ENCODE measurements at places on chromosomes 2 and 18.

- no peak for DNase-seq
These were observed 14.1 kb downstream of the LMAN1 start for GRCh38 chr18:59344996-59345395.

- no peak for DNase-seq
These were observed 63.1 kb downstream of the CABYR start for GRCh38 chr18:24201699-24202687.

GRCh38 chr2:12641441-12641840, 75.3 kb upstream of the TRIB2 start:
- no peak for DNase-seq

GRCh38 chr2:26088038-26088643, 54.3 kb downstream of the RAB10 start:
- DNase-seq = no peak

GRCh38 chr2:64630752-64631151, 23.0 kb downstream of the SERTAD2 start:
- no peak for DNase-seq

GRCh38 chr2:63871864-63872263, 30.2 kb downstream of the UGP2 start:
- DNase-seq = no peak

DNA sequence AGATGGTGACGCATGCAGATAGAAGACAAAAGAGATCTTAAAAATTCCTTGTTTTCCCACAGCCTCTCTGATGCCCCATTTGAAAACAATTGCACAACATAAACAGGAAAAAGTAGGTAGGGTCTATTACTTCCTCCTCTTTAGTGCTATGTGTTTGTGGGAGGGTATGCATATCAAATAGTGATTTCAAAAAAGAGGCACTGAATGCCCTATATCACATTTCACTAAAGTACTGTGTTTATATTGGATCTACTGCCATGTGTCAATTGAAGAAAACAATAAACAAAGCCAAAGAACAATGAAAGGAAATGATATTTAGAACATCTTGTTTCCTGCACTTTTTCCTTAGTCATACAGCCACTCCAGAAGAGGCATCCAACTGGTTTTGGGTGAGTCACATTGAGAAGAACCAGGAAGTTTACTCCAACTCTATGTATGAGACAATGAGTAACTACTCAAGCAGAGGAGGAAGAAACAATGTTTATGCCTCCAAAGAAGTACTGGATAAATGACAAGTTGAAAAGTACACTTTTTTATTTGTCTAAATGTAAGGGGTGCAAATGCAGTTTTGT, 583.6 kb downstream of the FBXO15 start:
- DNase-seq = no peak

GRCh38 chr2:21268197-21268877, 144.6 kb downstream of the TDRD15 start:
- DNase-seq = no peak

DNA sequence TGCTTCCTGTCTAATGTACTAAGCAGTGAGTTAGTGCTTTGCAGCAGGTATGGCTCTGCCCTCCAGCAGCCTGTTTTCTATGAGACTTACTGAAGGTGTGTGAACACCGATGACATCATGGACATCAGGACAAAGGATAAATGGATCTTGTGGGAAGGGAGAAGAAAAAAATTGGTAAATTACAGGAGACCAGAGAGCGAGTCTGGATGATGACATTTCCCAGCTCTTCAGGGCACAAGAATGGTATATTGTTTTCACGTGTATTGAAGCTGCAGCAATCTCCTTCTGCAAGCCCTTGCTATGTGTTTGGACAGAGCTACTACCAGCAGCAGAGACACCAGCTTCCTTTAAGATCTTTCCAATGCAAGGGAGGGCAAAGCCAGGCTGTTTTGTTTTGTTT, 47.2 kb downstream of the DCC start:
- DNase-seq = no peak

GRCh38 chr2:168338292-168338691, 90.9 kb upstream of the STK39 start:
- no peak for DNase-seq

DNA sequence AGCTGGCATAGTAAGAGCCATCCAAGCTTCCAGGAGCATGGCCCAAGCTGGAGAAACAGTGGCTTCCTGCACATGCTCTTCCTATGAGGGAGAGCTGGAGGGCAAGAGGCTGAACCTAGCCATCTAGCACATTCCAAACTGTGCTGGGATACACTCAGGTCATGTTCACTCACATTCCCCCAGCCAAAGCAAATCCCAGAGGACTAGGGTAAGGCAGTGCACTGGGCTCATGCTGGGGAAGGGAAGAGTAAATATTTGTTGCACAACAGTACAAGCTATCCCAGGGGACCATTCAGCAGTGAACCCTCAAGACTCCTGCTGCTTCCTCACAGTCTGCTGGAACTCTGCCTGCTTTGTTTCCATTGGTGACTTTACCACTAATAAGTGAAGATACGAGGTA, 20.7 kb upstream of the GYPC start:
- DNase-seq = no peak

- DNase-seq = no peak
These were observed 29.2 kb upstream of the ZDBF2 start for GRCh38 chr2:206245265-206245672.

DNA sequence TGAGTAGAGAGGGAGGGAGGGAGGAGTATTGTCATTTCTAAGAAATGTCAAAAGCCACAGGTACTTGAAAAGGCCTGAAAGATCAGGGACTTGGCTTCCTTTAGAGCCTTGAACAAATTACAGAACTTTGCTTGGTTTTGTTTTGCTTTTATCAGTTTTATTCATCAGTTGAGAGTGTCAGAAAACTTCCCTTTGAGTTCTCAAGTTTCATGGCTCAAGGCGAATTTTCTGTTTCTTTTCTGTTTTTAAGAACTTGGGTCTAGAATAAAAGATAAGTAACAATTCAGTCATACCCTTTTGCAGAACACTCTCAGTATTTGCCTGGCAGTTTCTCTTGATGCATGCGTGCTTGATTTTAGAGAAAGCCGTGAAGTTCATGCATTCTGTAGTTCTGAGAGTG, 531.9 kb downstream of the PARD3B start:
- no peak for DNase-seq

DNA sequence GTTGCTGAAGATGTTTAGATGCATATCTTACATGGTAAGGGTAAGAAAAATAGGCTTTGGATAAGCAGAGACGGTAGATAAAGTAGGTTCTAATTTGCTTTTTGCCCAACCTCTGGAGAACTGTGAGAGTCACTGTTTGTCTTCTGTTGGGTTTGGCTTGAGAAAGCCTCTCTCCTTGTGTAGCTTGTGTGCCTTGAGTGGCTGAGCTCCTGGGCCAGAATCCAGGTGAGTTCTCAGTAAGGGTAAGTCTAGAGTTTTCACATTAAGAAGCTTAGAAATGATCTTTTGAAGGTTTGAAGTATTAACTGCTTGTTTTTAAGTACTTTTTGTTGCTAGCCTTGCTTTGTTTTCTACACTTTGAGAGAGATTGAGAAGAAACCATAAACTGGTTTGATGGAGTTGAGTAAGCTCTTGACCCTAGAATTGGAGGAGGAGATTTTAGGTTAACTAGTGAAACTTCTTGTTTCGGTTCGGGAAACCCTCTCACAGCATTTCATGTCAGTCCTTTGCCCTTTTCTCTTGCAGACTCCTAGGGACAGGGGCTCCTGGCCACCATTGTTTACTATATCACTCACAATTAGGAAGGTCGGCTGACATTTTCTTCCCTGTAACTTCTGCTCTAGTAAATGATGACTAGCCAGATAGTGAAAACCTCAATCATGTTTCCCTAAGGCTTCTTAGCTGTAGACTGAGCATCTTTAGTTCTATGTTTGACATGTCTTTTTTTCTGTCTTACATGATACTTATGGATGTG, 26.0 kb downstream of the MAP4K4 start:
- no peak for DNase-seq

GRCh38 chr2:215850380-215850779, 163.0 kb downstream of the MREG start:
- DNase-seq = no peak

DNA sequence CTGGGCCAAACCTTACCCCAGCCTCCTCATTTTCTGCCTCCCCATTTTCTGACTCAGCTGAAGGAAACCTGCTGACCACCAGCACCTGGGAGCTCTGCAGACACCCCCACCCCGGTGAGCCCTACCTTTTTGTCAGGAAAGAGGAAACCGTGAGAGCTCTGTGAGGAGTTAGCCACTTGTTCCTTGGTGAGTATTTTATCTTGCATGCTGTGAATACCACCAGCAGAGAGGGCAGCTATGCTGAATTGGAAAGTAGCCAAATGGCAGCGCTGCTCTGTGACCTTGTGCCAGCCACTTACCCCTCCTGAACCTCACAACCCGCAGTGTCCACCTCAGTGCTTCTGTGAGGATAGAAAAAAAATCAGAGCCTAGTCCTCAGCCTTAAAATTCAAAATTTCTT, 2.5 kb downstream of the MPPE1 start:
- no peak for DNase-seq

- no peak for DNase-seq
These were observed 39.3 kb upstream of the NARS1 start for GRCh38 chr18:57660961-57661360.

- DNase-seq = no peak
These were observed 171.3 kb downstream of the DLGAP1 start for GRCh38 chr18:4283746-4284291.

DNA sequence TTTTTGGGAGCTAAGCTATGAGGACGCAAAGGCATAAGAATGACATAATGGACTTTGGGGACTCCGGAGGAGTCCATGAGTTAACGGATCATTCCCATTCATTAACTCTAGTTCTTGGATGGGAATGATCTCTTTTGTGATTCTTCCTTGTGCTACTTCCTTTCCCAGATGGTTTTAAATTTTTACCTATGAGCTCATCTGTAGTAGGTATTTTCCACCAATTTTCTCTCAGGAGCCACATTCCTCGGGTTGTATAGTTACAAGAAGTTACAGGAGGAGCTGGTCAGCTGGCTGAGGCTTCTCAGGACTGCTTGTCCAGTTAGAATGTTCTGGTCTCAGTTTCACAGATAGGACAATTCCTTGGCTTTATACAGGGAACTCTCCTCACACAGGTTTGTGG, 42.9 kb upstream of the LPIN2 start:
- no peak for DNase-seq

- DNase-seq = no peak
These were observed 97.5 kb downstream of the TMEM247 start for GRCh38 chr2:46576875-46577274.

GRCh38 chr2:175166216-175166824, 1.7 kb downstream of the ATF2 start:
- DNase-seq = no peak

GRCh38 chr2:238876232-238876630, 28.3 kb downstream of the TWIST2 start:
- no peak for DNase-seq

- DNase-seq = no peak
These were observed 29.3 kb downstream of the PELI1 start for GRCh38 chr2:64114912-64115277.

- no peak for DNase-seq
These were observed 684 bp upstream of the ARPC2 start for GRCh38 chr2:218216336-218216673.

DNA sequence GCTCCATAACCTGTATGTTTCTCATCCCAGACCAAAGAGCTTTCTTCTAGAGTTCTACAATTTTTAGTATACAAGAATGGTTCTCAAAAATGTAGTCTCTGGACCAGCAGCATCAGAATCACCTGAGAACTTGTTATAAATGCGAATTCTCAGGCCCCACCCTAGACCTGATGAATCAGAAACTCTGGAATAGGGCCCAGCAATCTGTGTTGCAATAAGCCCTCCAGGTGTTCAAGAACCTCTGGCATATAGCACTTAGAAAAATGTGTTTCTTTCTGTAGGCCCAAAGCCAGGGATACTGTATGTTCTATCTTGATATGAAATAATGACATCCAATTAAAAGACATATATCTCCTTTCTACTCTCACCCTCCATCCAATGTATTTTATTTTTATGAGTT, 10.4 kb downstream of the PAIP2B start:
- no peak for DNase-seq

DNA sequence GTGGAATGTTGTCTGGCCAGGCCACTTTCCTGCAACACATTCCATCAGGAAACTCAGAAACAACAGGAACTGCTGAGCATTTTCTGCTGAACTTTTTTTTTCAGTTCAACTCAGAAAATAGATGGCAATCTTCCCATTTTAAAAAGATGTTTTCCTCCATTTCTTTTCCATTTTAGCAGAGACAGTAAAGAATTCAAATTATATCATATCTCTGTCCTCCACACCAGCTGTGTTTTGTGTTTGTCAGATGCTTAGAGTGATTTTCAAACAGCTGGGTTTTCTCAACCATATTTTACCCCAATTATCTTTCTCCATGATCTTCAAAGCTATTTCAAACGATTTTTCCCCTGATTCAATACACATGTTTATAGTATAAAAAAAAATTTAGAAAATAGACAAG, 713.4 kb downstream of the LRRTM4 start:
- DNase-seq = no peak

DNA sequence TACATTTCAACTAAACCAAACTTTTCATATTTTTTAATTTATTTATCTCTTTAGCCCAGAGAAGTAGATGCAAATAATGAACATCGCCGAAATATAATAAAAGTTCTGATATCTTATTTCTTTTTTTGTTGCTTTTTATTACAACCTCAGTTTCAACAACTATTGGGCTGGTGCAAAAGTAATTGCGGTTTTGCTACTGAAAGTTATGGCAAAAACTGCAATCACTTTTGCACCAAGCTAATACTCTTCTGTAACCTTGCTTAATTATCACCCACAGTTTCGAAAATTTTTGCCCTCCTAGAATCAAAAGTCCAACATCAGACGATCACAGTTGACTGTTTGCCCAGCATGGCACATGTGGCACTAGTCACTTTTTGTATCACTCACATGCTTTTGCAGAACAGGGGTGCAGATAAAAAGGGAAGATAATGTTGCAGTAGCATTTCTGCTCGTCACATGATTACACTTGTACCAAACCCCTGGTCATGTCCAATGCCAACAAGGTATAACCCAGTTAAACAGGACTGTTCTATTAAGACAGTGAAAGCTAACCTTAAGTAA, 242.4 kb upstream of the GALNT5 start:
- DNase-seq = no peak

DNA sequence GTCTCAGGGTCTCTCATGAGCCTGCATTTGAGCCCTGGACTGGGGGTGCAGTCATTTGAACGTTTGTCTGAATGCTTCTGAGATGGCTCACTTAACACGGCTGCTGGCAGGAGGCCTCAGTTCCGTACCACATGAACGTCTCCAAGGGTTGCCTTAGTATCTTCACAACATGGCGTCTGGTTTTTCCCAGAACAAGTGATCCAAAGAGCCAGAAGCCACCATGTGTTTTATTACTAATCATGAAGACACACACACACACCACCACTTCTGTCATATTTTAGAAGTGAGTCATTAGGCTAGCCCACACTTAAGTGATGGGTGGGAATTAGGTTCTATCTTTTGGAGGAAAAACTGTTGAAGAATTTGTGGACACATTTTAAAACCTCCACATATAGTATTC, 15.0 kb upstream of the MYO1B start:
- no peak for DNase-seq

- no peak for DNase-seq
These were observed 344.5 kb downstream of the DPP10 start for GRCh38 chr2:114786901-114787300.

- DNase-seq = no peak
These were observed 73.3 kb upstream of the CABLES1 start for GRCh38 chr18:23062011-23062410.
